Spleen (tissue), 13 donors: ENCODE measurements at places on chromosomes 6 and 20. TPM values are rescaled to one million over a fixed set of nuclear protein-coding genes. Genes with fewer than 3 reads are reported as not detected.
A peak's percentile ranks its signal among the peaks of the same experiment; 100 is the strongest.

SMIM28 gene
- total RNA-seq = not detected

HLA-DQA1 gene
- 340 TPM for total RNA-seq

TEAD3 gene
- 11.3 TPM for total RNA-seq

OPRM1 gene
- not detected for total RNA-seq

ANKRD66 gene
- not detected for total RNA-seq

DNA sequence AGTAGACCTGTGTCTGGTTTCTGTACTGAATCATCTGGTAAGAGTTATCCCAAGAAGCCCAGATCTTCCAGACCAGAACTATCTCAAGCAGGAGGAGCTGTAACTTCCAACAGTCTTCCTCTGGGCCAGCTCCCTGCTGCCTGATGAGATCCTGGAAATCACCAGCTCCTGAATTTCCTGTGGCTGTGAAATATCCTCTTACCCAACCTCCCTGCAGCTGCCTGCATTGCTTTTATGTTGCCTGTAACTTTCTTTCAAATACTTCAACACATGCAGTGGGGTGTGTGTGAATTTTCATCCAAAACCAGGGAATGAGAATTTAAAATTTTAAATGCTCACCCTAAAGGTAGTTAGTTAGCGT lies 160.5 kb upstream of the LAMP5 start:
- H3K4me1 ChIP-seq = no peaks in the 10 kb centered on the region
- no peak overlapping the region for H3K4me3 ChIP-seq
- no peak for DNase-seq
- no peaks in the 10 kb centered on the region for H3K27me3 ChIP-seq
- no peaks in the 10 kb centered on the region for H3K36me3 ChIP-seq
- no peak overlapping the region for H3K27ac ChIP-seq

- no peaks in the 10 kb centered on the region for H3K36me3 ChIP-seq
- no peaks in the 10 kb centered on the region for H3K27me3 ChIP-seq
These were observed 139.9 kb downstream of the BFSP1 start for GRCh38 chr20:17391127-17391771.

GRCh38 chr6:164214066-164214465 lies 799.5 kb downstream of the QKI start:
- H3K4me3 ChIP-seq = no peak overlapping the region
- no peaks in the 10 kb centered on the region for H3K4me1 ChIP-seq
- no peaks in the 10 kb centered on the region for H3K36me3 ChIP-seq
- no peak for DNase-seq

GRCh38 chr6:158086054-158086503 lies 82.0 kb downstream of the SERAC1 start:
- peak overlapping the region; percentile 78 for H3K27ac ChIP-seq
- H3K4me1 ChIP-seq = peaks cover 18% of the 10 kb centered on the region
- no peaks in the 10 kb centered on the region for H3K27me3 ChIP-seq
- no peak overlapping the region for H3K4me3 ChIP-seq

DNA sequence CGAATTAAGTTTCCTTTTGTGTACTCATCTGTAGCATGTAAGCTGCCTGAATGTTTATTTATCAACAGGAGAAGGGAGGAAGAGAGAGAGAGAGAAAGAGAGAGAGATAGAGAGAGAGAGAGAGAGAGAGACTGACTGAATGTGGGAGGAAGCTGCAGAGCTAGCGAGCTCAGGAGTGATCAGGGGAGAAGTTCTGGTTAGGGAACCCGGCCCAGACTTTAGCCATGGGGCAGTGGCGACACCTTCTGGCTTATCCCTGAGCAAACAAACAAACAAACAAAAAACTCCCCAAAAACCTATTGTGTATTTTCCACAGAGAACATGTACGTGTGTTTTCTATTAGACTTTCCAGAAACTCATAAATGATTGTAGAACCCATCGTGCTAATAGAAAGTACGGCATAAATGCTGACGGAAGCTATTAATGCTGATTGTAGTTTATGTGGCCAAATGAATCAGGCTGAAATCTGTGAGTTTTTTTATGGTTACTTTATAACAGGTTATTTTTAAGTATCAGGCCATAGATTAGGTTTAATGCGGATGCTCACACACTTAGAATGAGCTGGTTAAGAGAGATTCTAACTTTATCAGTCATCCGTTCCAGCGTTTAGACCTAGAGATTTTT lies 92.8 kb downstream of the CLIC5 start:
- no peaks in the 10 kb centered on the region for H3K36me3 ChIP-seq
- H3K4me3 ChIP-seq = no peak overlapping the region
- H3K27me3 ChIP-seq = no peaks in the 10 kb centered on the region
- no peak overlapping the region for H3K27ac ChIP-seq

DNA sequence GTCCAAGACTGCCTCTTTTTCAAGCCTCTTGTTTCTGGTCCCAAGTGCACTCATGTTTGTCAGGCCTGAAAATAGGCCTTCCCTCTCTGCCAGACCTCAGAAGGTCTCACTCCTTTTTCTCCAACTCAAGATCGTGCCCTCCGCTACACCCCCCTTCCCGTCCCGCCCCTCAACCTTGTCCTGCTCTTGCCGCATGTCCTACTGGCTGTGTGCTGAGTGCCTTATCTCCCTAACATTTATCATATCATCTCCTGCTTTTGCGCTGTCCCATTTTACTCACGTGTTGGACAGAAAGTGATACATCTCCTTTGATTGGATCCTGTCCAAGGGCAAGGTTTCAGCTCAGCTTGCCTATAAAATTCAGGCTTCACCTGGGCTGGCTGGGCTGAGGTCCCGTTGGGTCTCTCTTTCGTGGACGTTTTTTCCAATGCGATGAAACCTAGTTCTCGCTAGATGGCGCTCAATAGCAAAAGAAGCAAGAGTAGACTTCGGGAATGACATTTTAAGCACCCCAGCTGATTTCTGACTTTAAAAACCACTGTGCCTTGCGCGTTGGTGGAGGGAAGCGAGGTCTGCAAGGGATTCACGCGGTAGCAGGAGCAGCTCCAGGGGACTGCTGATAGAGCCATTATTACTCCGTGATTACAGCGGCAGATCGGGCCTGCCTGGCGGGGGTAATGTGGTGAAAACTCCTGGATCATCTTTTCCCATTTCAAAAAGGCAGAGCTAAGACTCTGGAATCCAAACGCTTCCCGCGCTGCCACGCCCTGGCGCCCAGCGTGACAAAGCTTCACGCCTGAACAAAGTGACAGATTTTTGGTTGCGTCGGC lies 137.6 kb downstream of the IMPG1 start:
- no peak overlapping the region for H3K27ac ChIP-seq
- H3K4me3 ChIP-seq = peak overlapping the region; percentile 37
- H3K4me1 ChIP-seq = peaks cover 10% of the 10 kb centered on the region
- no peak for DNase-seq
- H3K27me3 ChIP-seq = peaks cover 6% of the 10 kb centered on the region

- H3K36me3 ChIP-seq = no peaks in the 10 kb centered on the region
- H3K4me3 ChIP-seq = no peak overlapping the region
- no peak for DNase-seq
- H3K27me3 ChIP-seq = no peaks in the 10 kb centered on the region
These were observed 47.1 kb upstream of the TBC1D7 start for GRCh38 chr6:13375360-13375878.
